ENCODE measurements at places on chromosomes 7 and 10.
A peak's percentile ranks its signal among the peaks of the same experiment; 100 is the strongest.

- DNase-seq: no peak
Observed at GRCh38 chr10:102322914-102323313, 72.6 kb upstream of the NFKB2 start.

DNA sequence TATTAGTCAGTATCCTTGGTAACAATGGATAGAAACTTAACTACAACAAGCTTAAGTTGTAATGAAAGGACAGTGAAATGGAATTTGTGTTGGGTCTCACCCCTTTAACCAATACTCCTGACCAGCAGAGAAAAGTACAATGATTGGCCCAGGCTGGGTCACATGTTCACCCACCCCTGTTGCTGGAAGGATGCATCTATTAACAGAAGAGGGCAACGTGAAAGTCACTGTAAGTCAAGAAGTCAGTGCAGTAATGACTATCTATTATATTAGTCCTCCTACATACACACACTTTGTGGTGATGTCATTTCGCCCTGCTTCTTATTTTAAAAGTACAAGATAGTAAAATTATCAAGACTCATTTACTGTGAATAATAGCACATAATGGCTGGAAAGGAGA is 16.2 kb downstream of the PNLIPRP2 start:
- DNase-seq: no peak

DNA sequence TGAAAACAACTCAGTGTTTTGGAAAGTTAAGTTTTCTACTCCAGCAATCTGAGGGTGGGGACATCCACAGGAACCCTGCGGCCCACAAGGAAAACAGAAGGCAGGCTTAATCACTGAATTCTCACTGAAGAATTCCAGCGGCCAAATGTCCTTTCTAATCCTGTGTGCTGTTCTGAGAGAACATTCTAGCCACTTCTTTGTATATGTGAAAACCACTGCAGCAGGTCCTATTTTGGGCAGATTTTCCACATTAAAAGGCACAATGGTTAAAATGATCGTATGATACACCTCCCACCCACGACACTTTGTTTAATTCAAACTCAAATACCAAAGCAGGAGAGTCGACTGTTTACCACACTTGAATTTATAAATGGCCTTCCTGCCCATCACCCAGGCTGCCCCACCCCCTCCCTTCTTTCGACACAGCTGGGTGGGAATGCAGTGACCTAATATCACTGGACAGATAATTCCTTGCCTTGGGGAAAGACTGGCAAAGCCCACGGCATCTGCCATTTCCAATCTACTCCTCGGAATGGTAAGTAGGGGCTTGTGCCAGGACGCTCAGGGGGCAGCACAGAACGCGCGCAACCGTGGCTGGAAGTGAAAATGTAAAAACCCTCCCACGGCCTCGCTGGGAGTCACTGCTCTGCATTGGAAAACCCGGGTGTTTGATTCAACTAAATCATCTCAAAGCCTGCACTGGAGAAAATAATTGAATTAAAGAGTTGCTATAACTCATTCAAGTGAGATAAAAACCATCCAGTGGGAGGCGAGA is 67.0 kb downstream of the CTBP2 start:
- no peak for DNase-seq

GRCh38 chr7:14368285-14368684 is 378.8 kb upstream of the ETV1 start:
- no peak for DNase-seq

DNA sequence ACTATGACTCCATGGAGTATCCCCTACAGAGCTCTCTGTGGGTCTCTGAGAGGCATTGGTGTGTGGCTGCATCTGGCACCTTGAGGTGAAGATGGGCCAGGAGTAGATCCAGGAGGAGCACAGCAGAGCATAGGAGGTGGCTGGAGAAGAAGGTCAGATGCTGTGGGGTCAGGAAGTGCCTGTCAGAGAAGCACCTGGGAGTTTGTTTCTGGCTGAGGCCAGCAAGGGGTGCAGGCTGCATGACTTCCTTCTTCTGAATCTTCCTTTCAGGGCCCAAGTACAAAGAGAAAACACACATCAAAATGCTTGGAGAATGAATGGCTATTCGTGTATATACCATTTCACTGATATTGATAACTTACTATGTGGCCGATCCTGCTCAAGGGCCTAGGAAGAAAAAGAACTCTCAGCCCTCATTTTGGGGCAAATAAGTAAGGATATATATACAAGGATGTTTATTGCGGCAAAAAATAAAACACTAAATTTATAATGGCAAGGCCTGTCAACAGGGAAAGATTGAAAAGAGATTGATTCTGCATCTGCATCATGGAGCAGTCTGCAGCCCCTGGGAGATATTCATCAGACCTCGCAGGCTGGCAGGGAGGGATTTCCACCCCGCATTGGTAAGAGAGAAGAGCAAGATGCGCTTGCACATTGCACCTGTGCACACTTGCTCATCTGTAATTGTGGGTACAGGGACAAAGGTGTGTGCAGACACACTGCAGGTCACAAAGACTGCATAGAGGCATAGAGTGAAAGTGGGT is 39.2 kb downstream of the PTPRE start:
- no peak for DNase-seq

DNA sequence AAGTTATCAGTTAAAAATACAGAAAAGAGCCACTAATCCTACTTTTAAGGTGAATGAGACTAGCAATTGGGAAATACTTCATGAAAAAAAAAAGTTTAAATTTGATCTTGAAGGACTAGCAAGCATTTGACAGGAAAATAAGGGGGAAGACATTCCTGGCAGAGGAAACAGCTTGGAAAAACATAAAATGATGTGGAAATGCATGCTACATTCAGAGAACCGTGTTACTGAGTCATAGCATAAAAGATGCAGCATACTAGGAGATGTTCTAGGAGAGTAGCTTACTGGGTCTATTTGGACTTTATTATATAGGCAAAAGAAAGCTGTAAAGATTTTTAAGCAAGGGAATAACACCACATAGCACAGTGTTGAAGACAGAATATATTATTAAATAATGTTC is 108.6 kb upstream of the COL1A2 start:
- DNase-seq: no peak

- no peak for DNase-seq
Observed at GRCh38 chr7:66779669-66780409, 39.3 kb downstream of the RABGEF1 start.

DNA sequence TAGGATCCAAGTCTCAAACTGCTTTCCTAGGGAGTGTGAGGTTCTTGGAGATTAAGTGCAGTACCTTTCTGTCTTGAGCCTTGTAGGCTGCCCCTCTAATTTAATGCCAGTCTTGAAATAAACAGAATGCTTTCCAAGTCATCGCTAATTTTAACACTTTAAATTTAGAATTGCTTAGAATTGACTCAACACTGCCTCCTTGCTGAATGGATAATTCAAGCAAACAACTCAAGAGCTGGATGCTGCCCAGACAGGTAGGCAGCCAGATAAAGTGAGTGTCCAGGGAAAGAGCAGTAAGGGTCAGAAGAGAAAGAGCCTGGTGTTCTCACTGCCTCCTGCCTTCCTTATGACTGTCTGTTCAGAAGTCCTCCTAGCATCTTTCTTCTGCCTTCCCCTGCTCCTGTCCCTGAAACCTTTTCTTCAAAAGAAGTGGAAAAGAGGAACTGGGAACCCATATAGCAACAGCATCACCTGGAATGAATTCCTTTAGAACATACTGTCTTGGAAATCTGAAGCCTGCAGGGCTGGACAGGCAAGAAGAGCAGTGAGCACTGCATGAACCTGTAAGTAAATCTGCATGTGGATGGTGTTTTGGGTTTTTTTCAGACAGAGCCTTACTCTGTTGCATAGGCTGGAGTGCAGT is 3.1 kb upstream of the GOT1 start:
- no peak for DNase-seq

DNA sequence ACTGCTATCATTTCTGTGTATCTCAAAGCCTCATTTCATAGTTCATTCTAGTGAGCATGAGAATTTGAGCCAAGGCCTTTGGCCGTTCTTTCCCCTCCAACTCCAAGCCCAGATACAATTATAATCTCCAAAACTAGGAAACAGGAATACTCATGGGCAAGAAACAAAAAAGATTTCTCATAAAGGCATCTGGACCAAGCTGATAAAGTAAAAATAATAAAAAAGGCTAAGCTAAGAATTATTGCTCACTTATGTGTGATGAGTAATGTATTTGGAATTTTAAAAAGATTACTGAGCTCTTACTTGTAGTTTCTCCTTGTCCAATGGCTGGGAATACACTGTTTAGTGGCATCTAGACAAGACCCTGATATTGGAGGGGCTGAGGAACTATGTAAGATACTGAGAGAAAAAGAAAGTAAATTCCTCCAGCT is 196.4 kb upstream of the POM121L12 start:
- no peak for DNase-seq

DNA sequence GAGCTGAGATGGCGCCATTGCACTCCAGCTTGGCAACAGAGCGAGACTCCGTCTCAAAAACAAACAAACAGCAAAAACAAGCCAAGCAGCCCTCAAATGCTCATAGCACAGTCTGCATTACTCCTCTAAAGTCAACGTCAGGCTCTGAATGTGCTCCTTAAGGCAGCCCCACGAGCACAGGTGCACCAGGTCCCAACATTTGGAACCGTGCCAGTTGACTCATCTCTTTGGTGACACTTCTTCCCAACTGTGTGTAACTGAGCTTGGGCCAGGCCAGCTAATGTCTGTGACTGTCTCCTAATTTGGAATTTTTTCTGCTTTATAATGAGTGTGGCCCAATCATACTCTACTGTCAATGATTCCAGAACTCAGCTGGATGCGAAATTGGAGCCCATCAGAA is 66.3 kb upstream of the EFCAB10 start:
- no peak for DNase-seq

DNA sequence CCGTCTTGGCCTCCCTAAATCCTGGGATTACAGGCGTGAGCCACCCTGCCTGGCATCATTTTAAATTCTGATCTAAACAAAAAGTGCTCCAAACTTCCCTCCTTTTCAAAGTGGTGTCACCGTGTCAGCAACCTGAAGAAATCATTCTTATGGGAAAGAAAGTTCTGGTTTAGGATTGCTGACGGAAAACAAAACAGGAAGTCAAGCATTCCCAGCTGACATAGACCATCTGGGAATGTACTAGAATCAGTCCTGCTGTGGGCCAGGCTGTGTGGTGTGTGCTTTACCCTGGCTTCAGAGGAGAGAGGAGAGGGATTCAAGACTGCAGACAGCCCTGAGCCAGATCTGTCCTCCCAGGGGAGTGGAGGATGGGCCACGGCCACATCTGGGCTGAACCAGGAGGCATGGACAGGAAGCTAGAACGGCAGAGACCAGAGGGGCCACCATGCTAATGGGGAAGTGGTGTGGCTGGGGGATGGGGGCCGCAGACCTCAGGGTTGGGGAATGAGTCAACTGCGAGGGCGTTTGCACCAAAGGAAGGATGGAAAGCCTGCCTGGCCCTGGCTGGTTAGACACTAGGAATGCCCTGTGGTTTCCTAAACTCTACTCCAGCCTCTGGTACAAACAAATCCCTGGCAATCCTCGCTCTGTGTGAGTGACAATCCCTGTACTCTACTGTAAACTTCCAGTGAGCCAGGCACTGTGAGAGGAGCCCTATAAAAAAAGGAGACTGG is 16.7 kb upstream of the CLIP2 start:
- peak; percentile 24 for DNase-seq
